ENCODE measurements at places on chromosomes 4 and X. TPM values are rescaled to one million over a fixed set of nuclear protein-coding genes. Genes with fewer than 3 reads are reported as not detected.

DNA sequence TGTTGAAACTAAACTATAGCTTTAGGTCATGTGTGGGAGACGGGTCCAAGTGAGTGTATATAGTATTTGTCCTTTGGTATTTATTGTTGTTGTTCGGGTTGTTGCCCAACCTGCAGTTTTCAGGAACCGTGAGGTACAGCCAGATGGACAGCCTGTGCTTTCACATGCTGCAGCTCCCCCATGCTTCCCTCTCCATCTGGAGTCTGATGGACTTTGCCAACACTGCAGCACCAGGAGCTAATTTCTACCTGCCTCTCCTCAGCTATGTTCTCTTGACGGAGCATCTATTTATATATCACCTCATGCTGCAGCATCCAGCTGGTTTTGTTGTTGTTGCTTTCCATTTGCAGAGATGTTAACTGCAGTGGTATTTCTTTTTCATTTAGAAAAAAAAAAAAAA lies 80.1 kb downstream of the TLL1 start:
- DNase-seq, result no peak

- DNase-seq, result no peak
These were observed 4.6 kb downstream of the MPP1 start for GRCh38 chrX:154800478-154801210.

GRCh38 chr4:118112117-118113046 lies 78.1 kb downstream of the NDST3 start:
- no peak for DNase-seq

DNA sequence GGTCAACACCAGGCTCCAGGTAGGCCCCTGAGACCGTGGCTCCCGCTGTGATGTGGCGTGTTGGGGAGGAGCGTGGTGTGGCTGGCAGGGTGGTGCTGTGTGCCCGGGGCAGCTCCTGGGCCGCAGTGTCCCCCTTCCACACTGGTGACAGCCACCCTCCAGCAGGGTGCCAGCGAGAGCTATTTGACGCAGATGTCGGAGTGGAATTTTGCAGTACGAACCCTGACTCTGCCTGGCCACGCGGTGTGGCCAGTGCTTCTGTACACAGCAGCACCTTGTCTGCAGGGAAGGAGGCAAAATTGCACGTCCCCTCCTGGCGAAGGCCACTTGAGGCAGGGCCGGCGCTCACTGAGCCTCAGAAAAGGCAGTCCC lies 53.2 kb downstream of the CPZ start:
- no peak for DNase-seq

DNA sequence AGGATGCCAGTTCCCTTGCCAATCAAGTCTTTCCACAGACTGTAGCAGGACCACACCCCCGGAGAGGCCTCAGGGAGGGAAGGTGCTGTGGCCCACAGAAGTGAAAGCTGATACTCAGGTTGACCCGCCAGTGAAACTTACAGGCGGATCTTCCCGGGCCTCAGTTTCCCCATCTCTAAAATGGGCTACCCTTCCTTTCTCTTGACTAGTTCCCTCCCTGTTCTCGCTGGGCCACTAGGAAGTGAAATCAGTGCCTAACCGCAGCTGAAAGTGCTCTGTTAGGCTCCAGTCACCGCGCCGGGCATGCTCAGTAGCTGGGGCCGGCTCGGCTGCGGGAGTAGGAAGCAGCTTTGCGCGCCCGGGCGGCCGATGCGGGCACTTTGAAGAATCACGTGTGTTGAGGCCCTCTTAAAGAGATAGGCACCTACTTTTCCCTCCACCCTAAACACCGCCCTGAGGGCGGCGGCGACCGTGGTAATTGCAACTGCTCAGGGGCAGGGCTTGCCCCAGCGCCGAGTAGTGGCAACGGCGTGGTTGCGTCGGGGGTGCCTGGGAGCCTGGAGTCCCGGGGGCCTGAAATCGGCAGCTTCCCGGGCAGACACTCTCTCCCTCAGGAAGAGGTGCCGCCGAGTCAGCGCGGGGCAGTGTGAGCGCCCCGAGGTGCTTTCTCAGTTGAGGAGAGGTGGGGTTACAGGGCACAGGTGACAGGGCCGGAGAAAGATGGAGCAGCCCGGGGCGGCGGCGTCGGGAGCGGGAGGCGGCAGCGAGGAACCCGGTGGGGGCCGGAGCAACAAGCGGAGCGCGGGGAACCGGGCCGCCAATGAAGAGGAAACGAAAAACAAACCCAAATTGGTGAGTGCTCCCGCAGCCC lies at the start of gene DIAPH2:
Gene DIAPH2, plus strand, starts transcription at position 504 of the 871 bp plus-strand sequence.
- peak; percentile 87 for DNase-seq

- DNase-seq, result no peak
These were observed 93.3 kb downstream of the PHOX2B start for GRCh38 chr4:41655177-41655576.

- DNase-seq, result no peak
These were observed 9.1 kb downstream of the LONRF3 start for GRCh38 chrX:118983513-118983912.

- DNase-seq, result no peak
These were observed 466.1 kb upstream of the GRID2 start for GRCh38 chr4:91837608-91838029.

DNA sequence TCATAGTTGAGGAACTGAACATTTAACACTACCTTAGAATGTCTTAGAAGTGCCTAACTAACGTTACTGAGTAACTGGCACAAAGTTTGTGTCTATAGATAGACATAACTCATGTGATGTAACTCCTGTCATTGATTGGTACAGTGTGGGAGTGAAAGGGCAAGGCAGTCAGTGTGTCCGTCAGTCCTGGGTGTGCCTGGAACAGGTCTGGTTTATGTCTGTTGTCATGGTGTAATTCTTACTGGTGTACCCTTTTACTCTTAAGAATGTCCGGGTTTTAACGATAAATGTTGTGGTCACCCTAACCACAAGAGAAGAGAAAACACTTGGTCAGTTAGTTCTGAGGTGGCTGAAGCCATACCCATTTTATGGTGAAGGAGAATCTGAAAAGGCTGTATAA lies 93.1 kb upstream of the ESX1 start:
- DNase-seq, result no peak

DNA sequence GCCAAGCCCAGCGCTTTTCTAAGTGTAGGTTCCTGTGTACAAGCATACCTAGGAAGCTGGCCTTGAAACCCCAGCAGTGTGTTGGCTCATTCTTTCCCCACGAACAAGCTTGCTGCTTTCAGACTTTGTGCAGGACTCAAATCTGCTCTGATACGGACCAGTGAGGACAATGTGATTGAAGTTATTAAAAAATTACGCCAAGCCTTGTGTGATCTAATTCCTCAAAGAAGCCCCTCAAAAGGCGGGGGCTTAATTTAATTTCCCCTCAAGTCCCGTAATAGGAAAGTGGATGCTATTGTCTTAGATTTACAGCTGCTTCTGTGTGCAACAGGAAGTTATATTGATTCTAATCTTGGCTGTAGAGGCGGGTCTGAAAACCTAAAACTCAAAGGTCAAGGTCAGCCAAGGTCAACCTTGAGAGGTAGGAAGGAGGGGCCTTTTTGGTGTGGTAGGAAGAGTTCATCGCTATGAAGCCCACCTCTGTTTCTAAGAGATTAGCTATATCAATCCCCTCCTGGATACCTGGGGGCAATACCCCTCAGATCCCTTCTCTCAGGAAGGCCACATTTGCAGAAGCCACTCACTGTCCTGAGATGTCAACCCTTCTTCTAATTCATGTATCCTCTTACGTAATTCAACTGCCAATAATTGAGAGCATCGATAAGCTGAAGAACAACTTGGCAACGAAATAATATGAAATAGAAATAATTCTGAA lies 45.1 kb downstream of the TBC1D9 start:
- DNase-seq, result no peak

- no peak for DNase-seq
These were observed 85.8 kb downstream of the RAPGEF2 start for GRCh38 chr4:159188646-159189045.

- DNase-seq, result no peak
These were observed 52.9 kb downstream of the NSG1 start for GRCh38 chr4:4439782-4440181.

GRCh38 chr4:2417765-2418649 lies at the start of gene ZFYVE28:
Gene ZFYVE28, minus strand, starts transcription at chr4:2418645. Its CDS starts 322 bp downstream, at chr4:2418323.
- no peak for DNase-seq

DNA sequence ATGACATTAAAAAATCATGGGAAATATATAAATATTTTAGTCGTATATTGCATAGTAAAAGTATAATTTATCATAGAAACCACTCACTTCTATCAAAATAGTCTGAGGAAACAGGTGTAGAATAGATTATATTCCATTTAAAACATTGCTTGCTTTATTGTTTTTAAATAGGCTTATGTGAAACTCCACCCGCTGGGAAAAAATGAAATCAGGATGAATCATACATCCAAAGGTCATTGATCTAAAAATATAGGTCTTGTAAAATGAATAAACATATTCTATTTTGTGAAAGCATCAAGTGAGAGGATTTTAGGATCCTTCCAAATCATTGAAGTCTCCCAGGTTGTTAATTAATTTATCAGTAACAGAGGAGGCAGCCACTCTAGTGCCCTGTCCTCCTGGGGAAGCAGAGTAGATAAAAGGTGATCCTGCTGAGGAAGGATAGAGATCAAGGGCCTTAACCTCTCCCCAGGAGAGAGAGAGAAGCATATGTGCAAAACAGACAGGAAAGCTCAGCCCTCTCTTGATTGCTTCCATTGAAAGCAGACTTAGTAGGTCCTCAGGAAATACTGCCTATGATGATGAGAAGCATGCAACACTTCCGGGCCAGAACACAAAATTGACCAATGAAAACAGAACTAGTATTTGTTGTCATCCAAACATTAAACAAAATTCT lies 96.8 kb upstream of the MAP9 start:
- no peak for DNase-seq

GRCh38 chr4:168057412-168057811 lies 34.9 kb upstream of the ANXA10 start:
- no peak for DNase-seq

DNA sequence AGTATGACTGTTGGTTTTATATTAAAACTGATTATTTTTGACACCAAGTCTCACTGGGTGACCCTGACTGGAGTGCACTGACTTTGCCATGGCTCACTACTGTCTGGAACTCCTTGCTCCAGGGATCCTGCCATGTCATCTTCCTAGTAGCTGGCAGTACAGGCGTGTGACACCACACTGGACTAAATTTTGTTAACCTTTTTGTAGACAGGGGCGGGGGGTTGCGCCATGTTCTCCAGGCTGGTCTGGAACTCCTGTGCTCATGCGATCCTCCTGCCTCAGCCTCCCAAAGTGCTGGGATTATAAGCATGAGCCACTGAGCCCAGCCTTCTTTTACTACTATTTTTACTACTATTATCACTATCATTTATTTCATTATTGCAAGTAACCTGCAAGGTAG lies 8.9 kb downstream of the XAGE1A start:
- DNase-seq, result no peak

DNA sequence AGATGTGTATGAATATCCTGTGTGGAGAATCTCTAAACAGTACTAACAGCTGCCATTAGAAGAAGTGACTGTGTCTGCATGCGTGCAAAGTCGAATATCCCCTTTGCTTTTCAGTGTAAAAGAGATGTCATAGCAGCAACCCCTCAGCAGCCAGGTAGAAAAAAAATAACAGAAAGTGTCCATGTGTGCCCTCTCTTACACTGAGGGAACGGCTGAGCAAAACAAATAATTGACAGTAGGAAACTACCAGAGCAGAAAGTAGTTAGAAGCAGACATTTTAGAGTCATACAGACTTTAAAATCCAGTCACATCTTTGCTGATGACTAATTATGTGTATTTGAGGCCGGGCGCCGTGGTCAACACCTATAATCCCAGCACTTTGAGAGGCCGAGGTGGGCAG lies 370.8 kb downstream of the GPM6A start:
- DNase-seq, result no peak

GRCh38 chr4:185546335-185546734 lies 11.0 kb upstream of the PDLIM3 start:
- DNase-seq, result no peak

PDZD4 gene
- 1.9 TPM for total RNA-seq

DRD5 gene
- not detected for total RNA-seq

ARR3 gene
- not detected for total RNA-seq

RTL3 gene
- 0.23 TPM for total RNA-seq

JADE1 gene
- total RNA-seq, result 27.3 TPM
